ENCODE measurements at places on chromosomes 5 and 9.

DNA sequence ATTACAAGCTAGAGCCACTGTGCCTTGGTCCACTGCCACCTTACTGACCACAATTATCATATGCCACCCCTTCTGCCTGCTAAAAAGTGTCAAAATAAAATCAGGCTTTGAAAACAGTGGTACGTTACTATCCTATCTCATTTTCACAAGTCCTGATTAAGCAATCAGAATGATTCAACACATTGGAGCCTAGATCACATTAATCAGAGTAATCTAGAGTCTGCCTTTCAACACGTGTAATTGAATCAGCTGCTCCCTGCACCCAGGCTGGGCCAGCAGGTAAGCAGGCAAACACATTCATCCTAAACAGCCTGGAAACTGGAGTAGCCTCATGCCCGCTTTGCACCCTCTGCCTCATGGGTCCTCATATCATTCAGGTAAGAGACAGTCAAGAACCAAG lies 186.2 kb downstream of the DCP2 start:
- no peak for DNase-seq

- DNase-seq = no peak
These were observed 193.0 kb downstream of the SPOCK1 start for GRCh38 chr5:137305971-137306602.

DNA sequence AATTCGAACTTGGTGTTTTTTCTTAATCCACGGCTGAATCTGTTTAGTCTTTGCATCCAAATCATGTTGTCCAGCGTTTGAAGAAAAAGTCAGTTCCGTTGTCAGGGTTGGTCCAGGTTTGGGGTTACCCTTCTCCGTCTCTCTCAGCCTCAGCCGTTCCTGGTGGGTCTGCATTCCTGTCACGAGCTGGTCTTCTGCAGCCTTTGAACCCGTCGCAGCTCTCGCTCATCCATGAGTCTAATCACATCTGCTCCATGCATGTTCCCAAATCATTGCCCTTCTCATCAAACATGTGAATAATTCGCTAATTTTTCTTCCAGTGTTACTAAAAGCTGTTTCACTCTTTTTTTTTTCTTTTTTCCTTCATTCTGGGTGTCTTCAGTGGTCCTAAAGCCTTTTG lies 39.0 kb upstream of the EXOC3 start:
- no peak for DNase-seq

- no peak for DNase-seq
These were observed 599.5 kb upstream of the PTGER4 start for GRCh38 chr5:40080191-40080590.

- DNase-seq = no peak
These were observed 201.6 kb downstream of the SEMA6A start for GRCh38 chr5:116372931-116373597.

DNA sequence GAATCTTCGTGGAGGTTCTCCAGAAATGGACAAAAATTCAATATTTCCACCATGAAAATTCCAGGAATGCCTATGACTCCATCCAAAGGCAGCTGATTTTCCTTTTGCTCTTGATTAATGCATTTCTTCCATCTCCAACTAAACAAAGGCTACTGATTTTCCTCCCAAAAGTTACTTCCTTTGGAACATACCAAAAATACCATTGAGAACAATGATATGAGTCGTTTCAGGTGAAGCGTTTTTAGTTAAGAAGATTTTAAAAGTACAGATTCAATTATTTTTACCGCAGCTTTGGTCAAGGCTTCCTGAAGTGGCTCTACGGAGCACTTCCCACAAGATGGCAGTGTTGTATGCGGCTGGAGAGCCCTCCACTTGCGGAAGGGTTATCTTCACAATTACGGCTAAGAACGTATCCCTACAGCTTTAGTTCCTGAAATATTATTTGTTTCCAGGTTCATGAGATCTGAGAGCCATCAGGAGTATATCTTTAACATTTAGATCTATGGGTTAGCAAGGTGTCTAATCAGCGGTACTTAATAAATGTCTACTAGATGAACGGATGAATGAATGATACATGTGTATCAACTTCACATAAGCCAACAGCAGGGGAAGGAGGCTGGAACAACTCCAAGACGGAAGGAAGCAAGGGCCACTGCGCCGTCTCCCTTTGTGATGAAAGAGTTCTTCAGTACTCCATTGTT lies 35.9 kb upstream of the ARSB start:
- peak; percentile 56 for DNase-seq

DNA sequence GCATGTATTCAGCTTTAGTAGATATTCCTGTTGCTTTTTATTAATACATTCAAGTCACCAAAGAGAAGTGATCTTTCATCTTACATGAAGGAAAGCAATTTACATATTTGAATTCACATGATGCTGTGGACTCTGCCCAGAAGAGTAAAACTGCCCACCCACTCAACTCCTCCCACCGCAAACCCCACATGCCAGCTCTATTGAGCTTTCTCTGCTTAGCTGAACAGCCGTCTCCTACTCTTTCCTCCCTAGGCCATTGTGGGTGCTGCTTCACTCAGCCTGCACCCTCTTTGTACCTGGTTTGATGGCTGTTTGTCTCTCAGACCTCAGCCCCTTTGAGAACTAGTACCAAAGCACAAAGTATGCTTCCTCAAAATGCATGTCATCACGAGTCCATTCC lies 48.4 kb upstream of the MAP3K1 start:
- no peak for DNase-seq
